Activated naive CD4-positive, alpha-beta T cell treated with anti-CD3 and anti-CD28 coated beads for 36 hours (primary cell): ENCODE measurements at places on chromosomes 4 and X.

DNA sequence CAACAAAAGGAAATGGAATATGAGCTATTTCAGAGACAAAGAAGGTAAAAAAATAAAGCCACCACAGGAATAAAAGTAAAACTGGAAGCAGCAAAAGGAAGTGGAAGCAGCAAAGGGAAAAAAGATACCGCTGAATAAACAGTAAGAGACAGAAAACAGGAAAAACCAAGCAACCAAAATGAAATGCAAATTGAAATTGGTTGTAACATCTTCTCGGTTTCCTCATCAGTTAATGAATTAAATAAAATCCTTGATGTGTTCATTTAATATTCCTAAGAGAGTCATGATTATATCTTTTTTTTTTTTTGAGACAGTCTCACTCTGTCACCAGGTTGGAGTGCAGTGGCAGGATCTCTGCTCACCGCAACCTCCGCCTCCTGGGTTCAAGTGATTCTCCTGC lies 132.8 kb downstream of the DLG3 start:
- DNase-seq, result no peak

DNA sequence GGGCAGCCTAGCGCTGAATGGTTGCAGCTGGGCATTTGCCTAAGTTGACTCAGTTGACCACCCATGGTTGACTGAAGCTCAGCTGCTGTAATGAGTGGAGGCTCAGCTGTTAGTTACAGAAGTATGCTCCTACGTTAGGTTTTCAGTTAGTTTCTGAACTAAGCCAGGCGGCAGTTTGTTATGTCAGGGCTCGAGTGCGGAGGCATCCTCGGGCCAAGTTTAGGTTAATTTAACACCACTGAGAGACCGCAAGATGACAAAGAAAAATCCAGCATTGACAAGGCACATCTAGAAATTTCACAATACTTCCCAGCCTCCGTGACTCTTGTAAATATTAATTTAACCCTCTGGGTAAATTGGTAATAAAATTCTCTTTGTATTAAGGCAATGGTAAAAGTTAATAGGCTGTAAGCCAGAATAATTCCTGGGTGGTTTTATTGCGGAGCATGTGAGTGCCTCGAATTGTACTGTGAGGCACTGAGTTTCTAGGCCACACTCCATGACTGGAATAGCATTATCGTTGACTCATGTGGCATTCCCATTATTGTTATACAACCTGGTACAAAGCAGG lies 33.1 kb upstream of the CDKN2AIP start:
- DNase-seq, result no peak

DNA sequence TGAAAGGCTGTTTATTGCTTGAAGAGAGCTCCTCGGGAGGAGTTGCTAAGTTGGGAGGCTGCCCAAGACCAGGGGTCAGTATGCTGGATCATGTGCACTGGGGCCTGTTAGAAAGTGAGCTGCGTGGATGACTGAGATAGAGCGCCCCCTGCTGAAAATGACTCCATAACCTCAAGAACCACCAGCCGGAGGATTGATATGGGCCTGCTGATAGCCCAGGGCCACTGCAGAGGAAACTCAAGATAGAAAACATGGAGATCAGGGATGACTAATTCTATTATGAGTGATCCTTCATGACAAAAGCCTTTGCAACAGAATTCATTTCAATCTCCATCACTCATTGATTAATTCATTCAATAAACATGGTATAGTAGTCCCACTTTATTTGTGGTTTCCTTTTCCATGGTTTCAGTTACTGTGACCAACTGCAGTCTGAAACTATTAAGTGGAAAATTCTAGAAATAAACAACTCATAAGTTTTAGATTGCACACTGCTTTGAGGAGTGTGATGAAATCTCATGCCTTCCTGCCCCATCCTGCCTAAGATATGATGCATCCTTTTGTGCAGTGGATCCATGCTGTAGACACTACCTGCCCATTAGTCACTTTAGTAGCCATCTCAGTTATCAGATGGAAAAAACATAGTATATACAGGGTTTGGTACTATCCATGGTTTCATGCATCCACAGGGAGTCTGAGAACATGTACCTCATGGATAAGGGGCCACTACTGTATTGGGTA lies 126.7 kb upstream of the MBNL3 start:
- DNase-seq, result peak; percentile 60

- DNase-seq, result no peak
These were observed 62.2 kb downstream of the NSUN7 start for GRCh38 chr4:40811956-40812355.

DNA sequence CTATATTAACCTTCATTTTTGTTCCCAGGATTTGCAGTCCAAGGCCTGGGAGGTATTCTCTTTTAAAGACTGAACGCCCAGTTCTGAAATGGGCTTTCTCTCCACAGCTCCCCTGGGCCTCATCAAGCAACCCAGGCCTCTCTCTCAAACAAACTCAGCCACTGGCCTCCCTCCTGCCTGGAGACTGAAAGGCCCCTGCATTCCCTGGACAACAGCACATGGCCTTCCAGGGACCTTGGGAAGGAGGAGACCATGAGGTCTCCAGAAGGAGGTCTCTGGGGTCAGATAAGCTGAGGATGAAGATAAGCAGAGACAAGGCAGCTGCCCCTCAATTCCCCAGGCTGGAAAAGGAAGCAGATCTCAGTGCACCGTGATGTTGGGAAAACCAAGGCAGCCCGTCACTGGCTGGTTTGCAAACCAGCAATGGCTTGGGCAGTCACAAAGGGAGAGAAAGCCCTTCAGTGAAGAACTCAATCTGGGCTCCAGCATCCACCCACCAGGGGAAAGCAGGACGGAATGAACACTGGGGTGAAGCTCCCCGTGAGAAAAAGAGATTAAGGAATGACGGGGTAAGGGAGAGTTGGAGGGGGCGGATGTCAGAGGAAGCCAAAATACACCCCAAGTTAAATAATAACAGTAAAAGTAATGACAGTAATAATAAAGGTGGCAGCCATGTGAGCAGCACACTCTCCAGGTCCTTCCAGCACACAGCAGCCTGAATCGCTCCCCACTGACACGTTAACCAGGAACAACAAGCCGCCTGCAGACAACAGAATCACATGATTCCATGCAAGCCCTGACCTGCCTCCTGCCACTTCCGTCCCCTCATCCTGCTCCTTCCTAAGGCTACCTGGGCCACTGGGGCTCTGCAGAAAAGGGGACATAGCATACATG lies 22.3 kb downstream of the AMOT start:
- DNase-seq, result no peak

DNA sequence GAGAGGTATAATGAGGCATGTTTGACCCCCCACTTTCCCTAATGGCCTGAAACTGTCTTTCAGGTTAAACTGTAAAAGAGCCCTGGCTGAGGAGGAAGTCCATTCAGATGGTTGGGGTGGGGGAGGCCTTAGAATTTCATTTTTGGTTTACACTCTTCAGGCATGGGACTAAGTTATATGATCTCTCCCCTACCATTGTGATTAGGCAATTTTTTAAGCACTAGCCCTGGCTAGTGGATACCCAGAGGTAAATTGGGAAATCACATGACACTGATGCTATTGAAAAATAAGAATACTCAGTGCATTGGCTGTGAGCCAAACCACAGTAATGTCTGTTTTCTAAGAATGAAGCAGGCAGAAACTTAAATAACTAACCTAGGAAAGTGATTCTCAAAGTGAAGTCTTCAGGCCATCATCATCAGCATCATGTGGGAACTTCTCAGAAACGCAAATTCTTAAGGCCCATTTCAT lies 149.7 kb downstream of the RRAGB start:
- peak; percentile 28 for DNase-seq

DNA sequence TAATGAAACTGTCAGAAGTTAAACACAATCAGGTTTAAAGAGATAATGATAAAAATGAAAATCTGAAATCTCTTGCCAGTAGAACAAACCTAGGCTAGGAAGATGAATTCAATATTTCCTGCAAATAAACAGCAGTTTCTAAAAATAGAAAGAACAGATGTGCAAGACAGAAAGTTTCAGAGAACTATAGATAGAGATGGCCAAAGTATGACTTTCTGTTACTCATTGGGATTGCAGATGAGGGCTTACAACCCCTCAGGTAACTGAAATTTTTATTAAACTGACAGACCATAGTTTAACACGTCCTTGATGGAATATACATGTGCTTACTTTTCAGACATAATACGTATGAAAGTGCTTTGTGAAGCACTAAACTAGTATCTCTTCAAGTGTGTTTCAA lies 82.3 kb upstream of the PPARGC1A start:
- no peak for DNase-seq

- DNase-seq, result no peak
These were observed 55.4 kb upstream of the GRPR start for GRCh38 chrX:16067886-16068515.

GRCh38 chrX:48835524-48836329 lies at the start of gene PCSK1N:
Gene PCSK1N (minus strand): TSS chrX:48835610. CDS start chrX:48835532, 78 bp downstream.
- DNase-seq, result peak; percentile 13

DNA sequence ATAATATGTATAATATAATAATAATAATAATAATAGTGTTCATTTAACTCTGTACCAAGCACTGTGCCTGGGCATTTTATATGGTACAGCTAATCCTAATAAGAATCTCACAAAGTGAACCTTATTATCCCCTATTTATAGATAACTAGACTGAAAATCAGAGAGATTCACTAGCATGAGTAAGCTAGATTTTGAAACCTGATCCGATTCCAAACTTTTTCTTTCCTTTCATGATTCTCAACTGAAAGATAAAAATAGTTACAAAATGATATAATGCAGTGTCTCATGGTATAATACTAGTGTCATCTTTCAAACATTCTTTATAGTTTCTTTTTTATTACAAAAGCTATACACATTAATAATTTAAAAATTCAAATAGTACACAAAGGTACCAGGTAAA lies 55.9 kb upstream of the RNF128 start:
- no peak for DNase-seq

- no peak for DNase-seq
These were observed 51.9 kb upstream of the PRPS1 start for GRCh38 chrX:107576392-107576791.

GRCh38 chrX:53262189-53262917 lies 19.0 kb downstream of the IQSEC2 start:
- no peak for DNase-seq

- DNase-seq, result no peak
These were observed 8.5 kb downstream of the RAB9A start for GRCh38 chrX:13697455-13697854.

GRCh38 chr4:4868040-4868757 lies 8.7 kb downstream of the MSX1 start:
- no peak for DNase-seq

- DNase-seq, result no peak
These were observed 12.3 kb downstream of the MID1 start for GRCh38 chrX:10608099-10608498.
